ENCODE measurements at places on chromosomes 2 and 18.
A peak's percentile ranks its signal among the peaks of the same experiment; 100 is the strongest.

DNA sequence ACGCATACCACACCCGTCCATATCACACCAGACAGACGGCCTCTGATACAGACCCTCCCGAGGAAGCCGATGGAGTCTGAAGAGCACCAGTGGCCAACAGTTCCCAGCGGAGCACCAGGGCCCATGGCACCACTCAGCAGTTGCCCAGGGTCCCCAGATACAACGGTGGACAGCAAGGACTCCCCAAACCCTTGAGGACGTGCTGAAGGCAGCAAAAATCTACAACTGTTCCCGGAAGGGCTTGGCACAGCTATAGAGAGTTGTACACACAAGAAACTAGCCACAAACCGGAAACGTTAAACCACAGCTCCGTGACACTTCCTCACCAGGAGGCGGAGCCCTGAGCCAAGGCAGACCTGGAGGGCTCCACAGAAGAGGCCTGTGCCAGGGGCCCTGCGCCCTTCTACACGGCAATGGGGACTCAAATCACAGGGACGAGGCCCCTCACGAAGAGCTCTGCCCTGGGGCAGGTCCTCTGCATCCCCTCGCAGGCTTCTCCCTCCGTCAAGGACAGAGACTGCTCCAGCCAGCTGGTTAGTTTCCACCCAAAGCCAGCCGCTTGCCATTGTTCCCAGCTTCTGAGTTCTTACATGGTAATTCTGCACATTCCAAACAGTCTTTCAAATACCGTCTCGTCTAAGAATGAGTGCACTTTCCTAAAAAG is 133.4 kb downstream of the HDAC4 start:
- peak; percentile 81 for DNase-seq

DNA sequence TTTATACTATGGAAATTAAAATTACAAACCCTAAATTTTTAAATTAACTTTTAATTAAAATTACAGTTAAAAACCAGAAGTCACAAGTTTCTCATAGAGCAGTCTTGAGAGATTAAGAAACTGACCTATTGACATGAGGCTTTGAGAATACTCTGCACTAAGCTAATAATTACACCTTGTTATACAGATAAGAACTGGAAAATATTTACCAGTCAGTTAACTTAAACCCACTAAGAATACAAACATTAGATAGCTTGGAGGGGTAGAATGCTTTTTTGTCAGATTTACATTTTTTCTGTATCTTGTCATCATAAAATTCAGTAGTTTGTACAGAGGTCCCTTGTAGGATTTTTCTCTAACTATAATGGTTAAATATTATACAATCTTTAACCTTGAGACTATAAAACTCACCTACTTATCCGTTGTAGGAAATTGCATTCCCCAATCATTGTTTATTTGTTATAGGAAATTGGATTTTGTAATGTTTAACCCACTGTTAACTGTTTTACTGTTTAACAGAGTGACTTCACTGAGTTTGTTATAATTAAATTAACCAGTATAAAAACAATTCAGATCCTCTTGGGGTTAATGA is 219.7 kb upstream of the PKDCC start:
- no peak for DNase-seq

DNA sequence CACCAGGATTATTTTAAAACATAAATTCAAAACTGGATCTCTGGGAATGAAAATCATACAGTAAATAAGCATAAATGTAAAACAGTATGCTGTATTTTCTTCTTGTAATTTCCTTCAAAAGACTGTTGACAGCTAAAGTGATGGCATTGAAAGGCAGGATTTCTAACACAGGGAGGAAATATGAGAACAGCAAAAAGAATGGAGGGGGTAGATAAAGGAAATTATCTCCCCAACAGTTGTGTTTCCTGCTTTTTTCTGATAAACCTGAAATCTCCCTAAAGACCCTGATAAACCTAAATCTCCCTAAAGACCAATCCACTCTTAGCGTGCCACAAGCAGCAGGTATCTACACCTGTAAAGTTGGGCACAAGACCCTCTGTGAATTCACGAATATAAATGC is 50.8 kb downstream of the PIAS2 start:
- no peak for DNase-seq

DNA sequence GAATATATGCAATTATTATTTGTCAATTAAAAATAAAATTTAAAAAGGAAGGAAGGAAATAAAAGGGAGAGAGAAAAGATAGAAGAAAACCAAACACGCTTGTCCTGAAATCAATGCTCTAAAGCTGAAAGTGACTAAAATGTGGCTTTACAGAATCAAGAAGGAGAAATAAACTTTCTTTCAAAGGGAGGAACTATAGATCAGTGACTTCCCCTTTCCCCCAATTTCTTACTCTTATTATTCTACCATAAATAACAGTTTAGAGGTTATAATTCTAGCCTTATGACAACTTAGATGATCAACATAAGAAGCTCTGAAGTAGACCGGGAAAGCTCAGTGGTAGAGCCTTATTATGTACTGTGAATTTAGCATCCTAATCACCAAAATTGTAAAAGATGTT is 122.5 kb downstream of the ARHGAP15 start:
- DNase-seq, result no peak

DNA sequence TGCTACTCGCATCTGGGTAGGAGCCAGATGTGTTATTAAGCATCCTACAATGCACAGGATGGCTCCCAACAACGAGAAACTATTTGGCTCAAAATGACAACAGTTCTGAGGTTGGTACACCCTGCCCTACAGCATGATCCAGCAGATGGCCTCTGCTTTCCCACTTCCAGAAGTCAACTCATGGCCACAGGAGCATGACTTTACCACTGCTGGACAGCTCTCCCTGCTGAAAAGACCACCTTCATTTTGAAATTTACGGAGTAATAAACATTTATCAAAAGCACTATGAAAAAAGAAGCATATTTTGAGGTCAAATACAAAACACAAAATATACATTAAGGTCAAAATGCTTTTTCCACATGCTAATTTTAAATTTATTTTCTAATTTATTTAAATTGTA is 13.7 kb downstream of the NXPH2 start:
- no peak for DNase-seq

DNA sequence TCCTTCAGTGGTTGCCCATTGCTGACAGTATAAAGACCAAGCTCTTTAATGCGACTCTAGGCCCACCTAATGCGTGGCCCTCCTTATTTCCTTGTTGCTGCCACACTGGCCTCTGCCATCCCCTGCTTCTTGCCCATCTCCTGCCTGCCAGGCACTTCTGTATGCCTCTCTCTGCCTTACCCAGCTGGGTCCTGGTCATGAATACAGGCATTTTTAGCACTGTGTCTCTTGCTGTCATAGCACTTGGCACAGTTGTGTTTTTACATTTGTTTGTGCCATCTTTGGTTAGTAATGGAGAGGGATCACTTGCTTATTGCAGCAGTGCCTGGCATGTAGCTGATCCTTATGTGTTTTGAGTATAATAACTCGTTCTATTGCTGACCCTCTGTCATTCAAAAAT is 38.7 kb downstream of the MAP4K4 start:
- no peak for DNase-seq

DNA sequence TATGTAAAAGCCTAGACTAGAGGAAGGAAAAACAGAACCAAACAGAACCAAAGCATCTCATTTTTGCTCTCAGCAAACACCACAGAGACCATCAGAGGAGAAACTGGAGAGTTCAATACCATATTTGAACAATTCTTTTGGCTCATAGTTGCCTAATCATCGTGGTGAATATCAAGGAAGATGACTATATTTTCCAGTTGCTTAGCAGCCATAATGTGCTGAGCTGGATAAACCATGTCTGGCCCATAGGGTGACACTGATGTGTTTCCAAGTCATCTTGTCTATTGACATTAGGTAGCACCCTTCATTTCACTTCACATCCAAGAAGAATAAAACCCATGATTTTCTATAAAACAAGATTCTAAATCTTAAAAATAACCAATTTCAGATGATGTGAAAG is 5.9 kb upstream of the XRCC5 start:
- DNase-seq, result no peak

- DNase-seq, result no peak
Measured at GRCh38 chr2:122007577-122007976, 252.1 kb downstream of the TSN start.

Data from SJCRH30 (cell line).